T-helper 2 cell treated with Interferon-gamma antibody and Interleukin-4, amounts not matched to agents 100 ng/mL and 5 ng/mL, for 36 hours (primary cell): ENCODE measurements at places on chromosomes 4 and X. TPM values are rescaled to one million over a fixed set of nuclear protein-coding genes. Genes with fewer than 3 reads are reported as not detected.

Gene NUDT10
- 0.11 and 0.39 TPM in 2 replicates for total RNA-seq

Gene BEX2
- total RNA-seq, result 2.8 and 3.0 TPM in 2 replicates

Gene PARM1
- not detected in 2 replicates for total RNA-seq

Gene ABCG2
- total RNA-seq, result 0.75 and 0.93 TPM in 2 replicates

Gene SHISA3
- total RNA-seq, result 0.18 and 0.23 TPM in 2 replicates

Gene CPEB2
- 13.4 and 14.1 TPM in 2 replicates for total RNA-seq

Gene TRIM60
- not detected in 2 replicates for total RNA-seq

Gene MBTPS2
- total RNA-seq, result 9.4 and 10.0 TPM in 2 replicates

Gene FREM3
- not detected in 2 replicates for total RNA-seq

Gene UBA6
- total RNA-seq, result 59.5 and 69.9 TPM in 2 replicates

Gene SPATA4
- not detected in 2 replicates for total RNA-seq

Gene TCEAL3
- total RNA-seq, result 1.0 and 1.6 TPM in 2 replicates

Gene ZNF81
- 7.2 and 7.8 TPM in 2 replicates for total RNA-seq

Gene CT45A2
- total RNA-seq, result not detected in 2 replicates

Gene FAM13A
- 8.3 and 8.6 TPM in 2 replicates for total RNA-seq

Gene RAB28
- 16.6 and 16.7 TPM in 2 replicates for total RNA-seq

Gene RIPPLY1
- total RNA-seq, result not detected in 2 replicates

Gene SLC7A11
- 1.7 and 2.0 TPM in 2 replicates for total RNA-seq

Gene GPR78
- not detected in 2 replicates for total RNA-seq

Gene AFM
- total RNA-seq, result not detected in 2 replicates

Gene TXK
- total RNA-seq, result 5.0 and 6.8 TPM in 2 replicates

Gene CXCL10
- total RNA-seq, result 0.77 and 1.4 TPM in 2 replicates

Gene TMEM31
- not detected in 2 replicates for total RNA-seq

Gene ADH1C
- not detected in 2 replicates for total RNA-seq

Gene ENPP6
- total RNA-seq, result 1.1 and 1.6 TPM in 2 replicates

Gene IQCM
- total RNA-seq, result not detected in 2 replicates

Gene TEX13D
- total RNA-seq, result not detected in 2 replicates
